ENCODE measurements at places on chromosomes 3 and 15.

GRCh38 chr3:176120507-176120906, 1076.8 kb downstream of the TBL1XR1 start:
- no peaks in the 10 kb centered on the region for H3K36me3 ChIP-seq
- no peaks in the 10 kb centered on the region for H3K4me1 ChIP-seq
- H3K27me3 ChIP-seq: no peaks in the 10 kb centered on the region
- H3K4me3 ChIP-seq: no peak overlapping the region

GRCh38 chr15:31970007-31970406, 60.3 kb upstream of the CHRNA7 start:
- H3K36me3 ChIP-seq: no peaks in the 10 kb centered on the region
- no peak for DNase-seq
- peaks cover 1% of the 10 kb centered on the region for H3K4me1 ChIP-seq
- H3K4me3 ChIP-seq: no peak overlapping the region
- H3K27me3 ChIP-seq: peaks cover 14% of the 10 kb centered on the region

GRCh38 chr3:121562148-121562547, 5.6 kb upstream of the ARGFX start:
- peaks cover 15% of the 10 kb centered on the region for H3K27me3 ChIP-seq
- no peak overlapping the region for H3K27ac ChIP-seq
- H3K4me3 ChIP-seq: no peak overlapping the region
- DNase-seq: no peak

DNA sequence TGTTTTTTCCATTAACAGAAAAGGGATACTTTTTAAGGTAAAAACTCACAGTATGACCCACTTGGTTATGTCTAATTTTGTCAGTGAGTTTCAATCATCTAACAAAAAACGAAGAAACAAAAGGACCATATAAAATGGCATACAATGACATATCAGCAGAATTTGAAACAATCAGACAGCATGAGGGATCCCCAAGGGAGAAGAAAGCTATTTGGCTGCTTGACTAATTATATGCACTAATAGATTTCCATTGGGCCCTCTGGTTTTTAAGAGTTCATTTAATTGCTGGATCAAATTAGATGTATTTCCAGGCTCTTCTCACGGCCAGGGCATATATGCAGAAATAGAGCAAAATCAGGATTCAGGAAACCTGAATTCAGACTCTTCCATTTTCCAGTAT, 376.4 kb upstream of the GBE1 start:
- no peak overlapping the region for H3K4me3 ChIP-seq
- no peaks in the 10 kb centered on the region for H3K4me1 ChIP-seq
- no peaks in the 10 kb centered on the region for H3K27me3 ChIP-seq
- DNase-seq: no peak
- no peak overlapping the region for H3K27ac ChIP-seq
- no peaks in the 10 kb centered on the region for H3K36me3 ChIP-seq

GRCh38 chr15:62241135-62241770, 76.2 kb upstream of the C2CD4B start:
- H3K36me3 ChIP-seq: no peaks in the 10 kb centered on the region
- DNase-seq: no peak
- H3K27ac ChIP-seq: no peak overlapping the region
- H3K4me3 ChIP-seq: no peak overlapping the region

DNA sequence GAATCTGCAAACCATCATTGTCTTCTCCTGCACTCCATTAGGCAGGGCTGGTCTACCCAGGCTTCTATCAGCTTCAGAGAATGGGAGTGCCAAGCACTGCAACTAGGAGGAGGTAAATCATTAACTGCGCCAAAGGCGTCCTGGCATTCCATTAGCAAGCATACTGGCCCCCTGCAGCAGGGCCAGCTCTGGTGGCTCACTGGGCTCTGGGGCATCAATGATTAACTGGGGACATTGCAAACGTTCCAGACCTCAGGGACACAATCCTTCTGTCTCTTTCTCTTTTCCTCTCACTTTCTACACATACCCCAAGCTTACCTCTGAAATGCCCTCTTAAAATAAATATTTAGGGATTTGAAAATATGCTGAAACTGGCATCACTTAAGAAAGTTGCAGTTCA, 129.0 kb downstream of the MYLK start:
- no peak for DNase-seq
- H3K27me3 ChIP-seq: peaks cover 32% of the 10 kb centered on the region
- H3K4me1 ChIP-seq: peaks cover 12% of the 10 kb centered on the region
- H3K27ac ChIP-seq: no peak overlapping the region

- no peak for DNase-seq
- H3K36me3 ChIP-seq: no peaks in the 10 kb centered on the region
- no peak overlapping the region for H3K27ac ChIP-seq
- no peak overlapping the region for H3K4me3 ChIP-seq
- peaks cover 13% of the 10 kb centered on the region for H3K27me3 ChIP-seq
Observed at GRCh38 chr3:138032567-138032966, 22.6 kb downstream of the CLDN18 start.

DNA sequence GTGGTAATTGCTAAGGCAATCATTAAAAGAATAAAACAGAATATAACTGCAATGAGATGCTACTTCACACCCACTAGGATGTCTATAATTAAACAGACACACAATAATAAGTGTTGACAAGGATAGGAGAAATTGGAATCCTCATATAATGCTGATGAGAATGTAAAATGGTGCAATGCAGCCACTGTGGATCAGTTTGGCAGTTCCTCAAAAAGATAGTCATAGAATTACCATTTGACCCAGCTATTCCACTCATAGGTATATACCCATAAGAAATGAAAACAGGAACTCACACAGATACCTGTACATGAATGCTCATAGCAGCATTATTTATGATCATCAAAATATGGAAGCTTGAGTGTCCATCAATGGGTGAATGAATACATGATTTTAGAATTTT, 9.6 kb upstream of the RNF111 start:
- H3K27ac ChIP-seq: no peak overlapping the region
- H3K4me1 ChIP-seq: peaks cover 59% of the 10 kb centered on the region
- H3K27me3 ChIP-seq: peaks cover 4% of the 10 kb centered on the region
- H3K36me3 ChIP-seq: no peaks in the 10 kb centered on the region
- H3K4me3 ChIP-seq: no peak overlapping the region
- no peak for DNase-seq
